ENCODE measurements at places on chromosomes 12 and 14.

DNA sequence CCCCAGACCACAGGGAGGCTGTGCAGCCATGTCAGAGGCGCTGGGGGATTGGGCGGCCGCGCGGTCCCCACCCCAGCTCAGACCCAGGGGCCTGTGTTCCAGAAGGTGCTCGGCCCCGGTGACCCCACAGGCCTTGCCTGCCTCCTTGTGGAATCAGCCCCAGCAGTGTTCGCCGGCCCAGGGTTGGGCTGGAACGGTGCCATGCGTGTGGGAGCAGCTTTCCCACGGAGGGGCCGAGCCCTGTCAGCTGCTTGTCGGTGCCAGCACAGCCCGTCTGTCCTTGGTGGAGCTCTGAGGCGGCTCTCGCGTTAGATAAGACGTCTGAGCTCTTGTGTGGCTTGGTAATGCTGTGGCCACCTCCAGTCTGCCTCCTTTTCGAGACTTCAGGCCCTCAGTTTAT, 8.5 kb downstream of the ZFYVE21 start:
- DNase-seq, result peak; percentile 87

GRCh38 chr14:57865066-57865402, 858 bp downstream of the SLC35F4 start:
- DNase-seq, result no peak

DNA sequence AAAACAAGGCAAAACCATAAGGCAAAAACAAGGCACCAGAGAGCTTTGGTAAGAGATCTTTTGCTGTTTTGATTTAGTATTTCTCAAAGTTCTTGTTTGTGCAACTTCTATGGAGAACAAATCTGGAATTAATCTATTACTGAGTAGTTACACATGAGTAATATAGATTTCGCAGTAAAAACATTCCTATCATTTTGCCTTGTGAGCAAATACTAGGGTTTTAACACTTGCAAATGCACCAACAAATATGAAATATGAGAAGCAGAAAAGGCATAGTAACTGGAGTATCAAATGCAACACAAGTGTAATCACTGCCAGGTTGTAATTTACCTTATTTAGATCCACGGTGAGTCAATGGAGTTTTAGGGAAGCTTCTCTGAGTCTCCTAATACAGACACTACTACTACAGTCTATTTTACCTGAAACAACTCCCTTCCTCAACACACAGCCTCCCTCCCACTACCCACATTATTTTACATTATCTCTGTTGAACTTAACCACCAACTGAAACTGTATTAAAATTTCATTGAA, 324.1 kb downstream of the FLRT2 start:
- DNase-seq, result no peak

DNA sequence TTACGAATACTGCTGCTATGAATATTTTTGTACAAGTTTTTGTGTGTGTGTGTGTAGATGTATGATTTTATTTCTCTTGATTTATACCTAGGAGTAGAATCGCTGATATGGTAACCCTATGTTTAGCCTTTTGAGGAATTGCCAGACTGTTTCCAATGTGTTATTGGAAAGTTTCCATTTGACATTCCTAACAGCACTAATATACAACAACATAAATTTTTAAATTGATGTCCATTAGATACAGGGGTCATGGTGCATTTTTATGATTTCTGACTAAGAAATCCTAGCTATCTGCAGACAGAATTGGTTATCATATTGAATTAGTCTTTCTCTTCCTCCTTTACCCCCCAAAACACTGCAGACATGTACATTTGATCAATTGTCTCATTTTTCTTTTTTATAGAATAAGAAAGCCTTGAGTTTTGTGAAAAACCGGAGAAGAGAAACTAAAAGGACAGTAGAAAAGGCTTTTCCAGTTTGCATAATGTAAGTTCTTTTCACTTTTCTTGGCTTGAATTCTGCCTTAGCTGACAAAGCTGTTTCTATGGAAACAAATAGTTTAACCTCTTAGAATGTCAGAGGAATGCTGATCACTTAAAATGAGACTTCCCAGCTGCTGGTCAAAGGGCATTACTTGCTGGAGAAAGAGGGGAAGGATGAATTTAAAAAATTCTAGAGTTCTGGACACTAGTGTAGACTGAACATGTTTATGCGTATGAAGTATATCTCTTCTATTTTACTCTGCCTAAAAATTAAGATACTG, 28.2 kb downstream of the PALS1 start:
- DNase-seq, result no peak

DNA sequence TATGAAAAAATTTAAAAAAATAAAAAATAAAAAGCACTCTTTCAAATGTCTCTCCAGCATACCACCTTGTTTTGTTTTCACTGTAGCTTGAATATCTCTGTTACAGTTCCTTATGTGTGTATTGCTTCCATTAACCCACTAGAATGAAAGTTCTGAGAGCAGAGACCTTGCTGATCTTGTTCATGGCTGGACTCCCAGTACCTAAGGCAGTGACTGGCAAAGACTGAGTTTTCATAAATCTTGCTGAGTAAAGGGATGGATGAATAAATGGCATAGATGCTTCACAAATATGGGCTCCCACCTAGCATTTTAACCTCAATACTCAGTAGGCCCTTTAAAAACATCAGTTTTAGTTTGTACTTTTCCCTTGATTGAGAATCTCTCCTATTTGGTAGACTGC, 915.9 kb downstream of the DIO2 start:
- no peak for DNase-seq

- no peak for DNase-seq
These were observed 133.0 kb downstream of the PAWR start for GRCh38 chr12:79557690-79558315.

DNA sequence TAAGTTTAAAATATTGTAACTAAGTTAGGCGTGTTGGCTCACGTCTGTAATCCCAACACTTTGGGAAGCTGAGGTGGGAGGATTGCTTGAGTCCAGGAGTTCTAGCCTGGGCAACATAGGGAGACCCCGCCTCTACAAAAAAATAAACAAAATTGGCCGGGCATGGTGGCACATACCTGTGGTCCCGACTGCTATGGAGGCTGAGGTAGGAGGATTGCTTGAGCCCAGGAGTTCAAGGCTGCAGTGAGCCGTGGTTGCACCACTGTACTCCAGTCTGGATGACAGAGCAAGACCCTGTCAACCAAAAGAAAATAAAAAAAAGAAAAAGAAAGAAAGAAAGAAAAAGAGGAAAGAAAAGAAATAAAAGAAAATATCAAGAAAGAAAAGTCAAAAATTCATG, 72.5 kb downstream of the TSPAN11 start:
- no peak for DNase-seq

DNA sequence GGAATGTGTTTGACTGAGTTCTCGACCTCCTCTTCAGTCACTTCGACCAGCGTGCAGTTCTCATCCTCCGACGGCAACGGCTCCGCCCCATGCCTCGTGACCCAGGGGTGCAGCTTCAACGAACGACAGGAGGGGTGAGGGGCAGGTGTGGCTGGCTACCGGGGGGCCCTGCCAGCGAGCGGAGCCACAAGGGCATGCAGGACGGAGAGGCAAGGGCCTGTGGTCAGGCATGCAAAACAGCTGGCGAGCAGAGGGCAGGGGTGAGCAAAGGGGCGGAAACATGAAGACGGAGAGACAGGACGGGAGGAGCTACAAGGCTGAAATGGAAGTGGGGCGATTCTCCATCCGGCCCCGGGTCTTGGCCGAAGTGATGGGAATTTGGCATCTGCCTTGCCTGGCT, 38.7 kb downstream of the P2RX4 start:
- no peak for DNase-seq

DNA sequence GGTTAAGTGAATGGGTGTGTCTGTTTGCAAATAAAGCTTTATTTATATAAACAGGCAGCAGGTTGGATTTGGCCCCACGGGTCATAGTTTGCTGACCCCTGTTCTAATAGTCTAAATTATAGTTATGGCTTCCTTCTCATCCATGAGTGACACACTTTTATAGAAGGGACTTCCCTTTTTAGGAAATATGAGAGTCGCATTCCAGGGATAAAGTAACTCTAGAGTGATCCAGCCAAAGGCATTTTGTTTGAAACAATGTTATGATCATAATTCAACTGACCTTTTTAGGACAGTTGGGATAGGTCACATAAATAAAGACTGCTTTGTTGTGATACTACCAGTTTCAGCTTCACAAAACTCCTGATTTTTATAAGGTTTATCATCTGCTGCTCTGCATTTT, 87.9 kb downstream of the ALX1 start:
- no peak for DNase-seq

DNA sequence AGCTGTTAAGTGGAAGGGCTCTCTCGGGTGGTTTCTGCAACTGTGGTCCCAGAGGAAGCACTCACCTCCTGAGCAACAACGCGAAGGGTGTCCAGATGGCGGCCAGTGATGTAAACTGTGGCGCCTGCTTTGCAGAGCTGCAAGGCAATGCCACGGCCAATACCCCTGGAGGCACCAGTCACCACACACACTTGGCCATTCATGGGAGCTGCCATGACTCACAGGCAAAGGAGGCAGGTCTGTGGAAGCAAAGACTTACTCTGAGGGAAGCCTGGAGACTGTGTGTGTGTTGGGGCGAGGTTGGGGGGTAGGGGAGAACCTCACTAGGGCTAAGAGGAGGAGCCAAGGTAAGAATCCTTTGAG, 707 bp downstream of the DHRS1 start:
- DNase-seq, result no peak

- DNase-seq, result no peak
These were observed 7.9 kb downstream of the GSC start for GRCh38 chr14:94761997-94762377.

DNA sequence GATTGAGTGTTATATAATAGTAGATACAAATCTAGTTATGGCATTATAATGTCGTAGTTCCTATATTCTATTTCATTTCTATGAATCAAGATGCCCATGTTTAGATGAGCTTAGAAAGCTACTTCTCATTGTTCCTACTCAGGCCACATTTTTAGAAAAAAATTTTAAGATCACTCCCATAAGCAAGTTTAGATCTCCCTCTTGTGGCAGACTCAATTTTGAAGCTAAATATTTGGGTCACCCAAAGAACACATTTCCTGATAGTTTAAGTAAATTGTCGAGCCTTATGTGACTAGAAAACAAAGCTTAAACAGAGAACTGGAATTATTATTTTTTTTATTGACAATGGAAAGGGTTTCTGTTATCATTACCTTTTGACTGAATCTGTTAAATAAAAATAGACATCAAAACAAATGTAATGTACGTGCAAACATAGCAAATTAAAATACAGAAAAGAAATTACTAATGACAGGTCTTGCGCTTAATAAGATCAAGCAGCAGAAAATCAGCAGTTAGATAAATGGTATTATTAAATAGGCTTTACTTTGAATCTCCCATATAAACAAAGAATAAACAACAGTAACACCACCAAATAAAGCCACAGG, 180.2 kb downstream of the ACSS3 start:
- DNase-seq, result no peak

DNA sequence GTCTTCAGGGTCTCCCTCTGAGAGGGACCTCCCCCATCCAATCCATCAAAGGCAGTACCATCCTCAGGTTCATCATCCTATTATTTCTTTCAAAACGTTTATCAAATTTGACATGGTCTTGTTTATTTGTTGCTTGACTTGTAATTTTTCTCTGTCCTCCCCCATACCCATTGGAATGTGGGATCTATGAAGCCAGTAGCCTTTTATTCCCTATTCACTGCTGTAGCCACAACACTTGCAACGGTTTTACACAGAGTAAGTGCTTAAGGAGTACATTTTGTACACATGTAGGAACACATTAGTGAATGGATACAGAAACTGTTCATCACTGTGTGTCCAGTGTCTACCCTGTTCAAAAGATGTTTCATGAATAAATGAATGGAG, 41.5 kb downstream of the IGF1 start:
- no peak for DNase-seq

DNA sequence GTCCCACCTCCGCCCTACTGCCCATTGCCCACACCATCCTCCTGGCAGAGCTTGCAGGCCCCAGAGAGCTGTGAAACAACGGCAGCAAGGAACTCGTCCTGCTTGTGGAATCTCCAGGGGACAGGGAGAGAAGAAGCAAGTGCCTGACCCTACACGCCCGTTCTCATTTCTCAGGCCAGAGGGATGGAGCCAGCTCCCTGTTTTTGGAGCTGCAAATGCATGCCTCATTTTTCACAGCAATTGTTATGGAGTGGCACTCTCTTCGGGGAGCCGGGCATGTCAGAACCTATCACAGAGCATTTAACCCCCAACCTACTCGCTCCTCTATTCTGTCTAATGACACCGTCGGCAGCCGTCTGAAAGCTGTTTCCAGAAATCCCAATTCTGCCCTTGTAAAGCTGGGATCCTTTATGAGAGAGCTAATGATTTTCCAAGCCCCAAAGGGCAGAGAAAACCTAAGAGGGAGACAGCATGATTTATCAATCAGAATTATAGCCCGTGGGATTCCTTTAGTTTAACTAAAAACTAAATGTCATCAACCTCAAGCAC, 222.3 kb upstream of the NOS1 start:
- DNase-seq, result no peak

DNA sequence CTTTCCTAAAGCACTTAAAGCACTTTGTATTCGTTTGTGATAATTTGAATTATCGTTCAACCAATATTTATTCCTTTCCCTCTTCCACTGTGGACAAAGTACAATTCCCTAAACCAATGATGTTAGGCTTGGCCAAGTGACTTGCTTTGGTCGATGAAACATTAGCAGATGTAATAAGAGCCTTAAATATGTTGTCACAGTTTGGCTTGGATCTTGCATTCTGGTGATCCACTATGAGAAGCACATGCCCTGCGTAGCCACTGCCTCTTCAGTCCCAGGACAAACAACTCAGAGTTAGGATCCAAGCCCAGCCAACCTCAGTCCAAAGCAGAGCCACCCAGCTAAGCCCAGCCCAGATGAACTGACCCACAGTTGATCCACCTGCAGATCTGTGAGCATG, 8.4 kb upstream of the C12orf75 start:
- DNase-seq, result no peak

- DNase-seq, result no peak
These were observed 37.8 kb downstream of the HELB start for GRCh38 chr12:66340131-66340530.

- DNase-seq, result no peak
These were observed 23.8 kb upstream of the DICER1 start for GRCh38 chr14:95180966-95181741.

DNA sequence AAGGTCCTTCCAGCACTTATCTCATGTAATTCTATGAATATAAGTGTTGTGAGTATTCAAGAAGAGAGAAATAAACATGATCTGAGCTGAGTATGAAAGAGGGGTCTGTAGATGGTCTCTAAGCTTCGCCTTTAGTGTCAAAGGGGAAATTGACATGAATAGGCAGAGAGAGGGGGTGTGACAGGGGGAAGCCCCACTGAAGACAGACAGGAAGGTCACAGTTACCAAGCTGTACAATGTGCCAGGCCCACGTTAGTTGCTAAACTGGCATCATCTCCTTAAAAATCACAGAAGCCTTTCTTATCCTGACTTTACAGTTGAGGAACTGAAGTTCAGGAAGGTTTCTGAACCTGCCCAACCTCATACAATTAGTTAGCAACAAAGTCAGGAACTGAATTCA, 7.6 kb downstream of the ARHGEF40 start:
- no peak for DNase-seq

DNA sequence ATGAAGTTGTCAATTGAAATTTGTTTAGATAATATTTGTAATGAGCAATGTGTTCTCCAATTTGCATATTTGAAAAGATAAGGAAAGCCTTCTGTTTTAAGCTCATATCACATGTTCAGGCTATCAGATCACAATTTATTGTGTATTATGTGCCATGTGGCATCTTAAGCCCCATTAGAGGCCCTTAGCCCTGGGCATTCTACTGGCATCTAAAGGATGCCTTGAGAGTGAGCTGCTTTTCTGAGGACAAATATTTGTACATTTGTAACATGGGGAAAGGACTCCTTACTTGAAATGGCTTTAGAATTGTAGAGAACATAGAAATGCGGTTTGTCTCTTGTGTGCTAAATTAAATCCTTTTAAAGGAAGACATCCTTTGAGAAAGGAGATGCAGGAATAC, 62.2 kb downstream of the RMST start:
- no peak for DNase-seq
